ENCODE measurements at places on chromosomes 1 and 21. TPM values are rescaled to one million over a fixed set of nuclear protein-coding genes. Genes with fewer than 3 reads are reported as not detected.

DNA sequence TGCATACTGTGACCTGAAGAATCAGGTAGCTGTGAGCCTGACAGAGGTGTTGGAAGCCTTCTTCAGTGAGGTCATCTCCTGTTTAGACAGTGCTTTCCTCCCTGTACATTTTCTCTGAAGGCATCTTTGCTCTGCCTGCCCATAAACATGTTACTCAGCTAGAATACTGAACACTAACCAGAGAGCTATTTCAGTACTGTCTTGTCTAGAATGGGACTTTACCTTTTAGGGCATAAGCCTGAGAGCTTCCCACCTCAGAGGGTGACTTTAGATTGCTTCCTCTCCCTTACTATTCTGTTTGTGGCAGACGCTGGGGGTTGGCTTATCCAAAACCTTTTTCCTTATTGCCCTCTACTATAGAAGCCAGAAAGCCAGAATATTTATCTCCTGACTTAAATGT, 23.3 kb upstream of the ZNF326 start:
- DNase-seq, result no peak

The SPATA21 gene
- not detected for total RNA-seq

The TMCC2 gene
- total RNA-seq, result 10.2 TPM

DNA sequence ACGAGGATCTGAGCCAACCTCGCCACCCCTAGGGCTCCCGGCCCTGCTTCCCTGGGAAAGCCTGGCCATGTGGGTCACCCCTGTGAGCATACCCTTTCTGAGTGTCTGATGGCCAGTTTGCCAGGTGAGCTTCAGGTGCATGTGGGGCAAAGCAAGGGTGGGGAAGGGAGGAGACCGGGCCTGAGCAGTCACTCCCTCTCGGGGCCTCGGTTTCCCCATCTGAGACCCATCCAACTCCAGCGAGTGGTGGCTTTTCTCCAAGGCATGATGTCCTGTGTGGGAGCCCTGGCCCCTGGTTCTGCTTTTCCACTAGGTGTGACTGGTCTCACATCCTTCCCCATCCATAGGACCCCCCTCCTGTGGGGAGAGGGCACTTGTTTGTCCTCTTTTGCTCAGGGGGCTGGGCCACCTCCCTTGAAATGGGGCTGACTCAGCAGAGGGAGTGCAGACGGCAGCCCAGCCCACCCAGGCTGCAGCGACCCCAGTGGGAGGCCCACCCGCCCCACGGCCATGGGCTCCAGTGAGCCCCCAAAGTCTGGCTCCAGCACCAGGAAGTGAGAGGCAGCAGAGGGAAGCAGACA, 1.7 kb upstream of the WNT9A start:
- DNase-seq, result no peak

DNA sequence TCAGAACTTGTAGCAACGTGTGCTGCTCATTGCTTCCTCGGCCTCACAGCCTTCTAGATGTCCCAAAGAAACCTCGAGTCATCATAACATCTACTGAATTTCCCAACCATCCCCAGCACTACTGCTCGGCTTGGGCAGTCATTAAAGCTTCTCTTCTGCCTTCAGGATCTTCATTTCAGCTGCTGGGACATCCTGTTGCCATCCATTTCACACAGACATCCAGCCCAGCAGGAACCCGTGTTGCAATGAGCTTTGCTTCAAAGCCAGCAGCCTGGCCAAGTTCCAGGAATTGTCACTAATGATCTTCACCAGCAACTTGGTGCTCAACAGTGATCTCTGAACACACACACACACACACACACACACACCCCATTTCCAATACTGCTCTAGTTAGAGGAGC, 18.5 kb downstream of the WLS start:
- DNase-seq, result no peak

DNA sequence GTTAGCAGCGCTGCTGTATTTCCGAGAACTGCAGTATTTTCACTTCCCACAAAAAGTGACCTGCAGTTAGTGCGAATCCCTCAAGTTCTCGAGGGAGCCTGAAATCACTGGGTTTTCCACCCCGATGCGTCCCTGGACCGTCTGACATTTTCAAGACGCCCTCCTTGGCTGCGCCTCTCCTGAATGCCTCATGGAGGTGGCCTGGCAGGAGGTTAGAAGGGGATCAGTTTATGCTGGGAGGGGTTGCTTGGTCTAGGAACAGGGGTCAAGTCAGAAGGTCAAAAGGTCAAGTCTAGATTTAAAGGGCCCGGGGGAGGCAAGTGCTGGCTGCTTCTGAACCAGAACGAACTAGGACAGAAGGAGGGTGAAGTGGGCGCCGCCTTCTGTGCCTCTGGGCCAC, 176.8 kb downstream of the PRDM16 start:
- no peak for DNase-seq

All from T-helper 17 cell (primary cell).